H1 (cell line): ENCODE measurements at places on chromosomes 2 and 18.

GRCh38 chr18:46728219-46728930, 28.5 kb downstream of the ST8SIA5 start:
- no peaks in the 10 kb centered on the region for H3K4me1 ChIP-seq
- H3K27ac ChIP-seq = no peak overlapping the region
- H3K27me3 ChIP-seq = no peaks in the 10 kb centered on the region
- no peak for DNase-seq
- H3K36me3 ChIP-seq = no peaks in the 10 kb centered on the region

GRCh38 chr2:118265873-118266455, 177.7 kb downstream of the INSIG2 start:
- no peaks in the 10 kb centered on the region for H3K36me3 ChIP-seq
- H3K4me1 ChIP-seq = no peaks in the 10 kb centered on the region
- no peak for DNase-seq

GRCh38 chr2:185466915-185467314, 271.7 kb upstream of the FSIP2 start:
- no peak overlapping the region for H3K27ac ChIP-seq
- no peaks in the 10 kb centered on the region for H3K4me1 ChIP-seq
- no peaks in the 10 kb centered on the region for H3K27me3 ChIP-seq
- no peak overlapping the region for H3K4me3 ChIP-seq
- no peaks in the 10 kb centered on the region for H3K36me3 ChIP-seq

DNA sequence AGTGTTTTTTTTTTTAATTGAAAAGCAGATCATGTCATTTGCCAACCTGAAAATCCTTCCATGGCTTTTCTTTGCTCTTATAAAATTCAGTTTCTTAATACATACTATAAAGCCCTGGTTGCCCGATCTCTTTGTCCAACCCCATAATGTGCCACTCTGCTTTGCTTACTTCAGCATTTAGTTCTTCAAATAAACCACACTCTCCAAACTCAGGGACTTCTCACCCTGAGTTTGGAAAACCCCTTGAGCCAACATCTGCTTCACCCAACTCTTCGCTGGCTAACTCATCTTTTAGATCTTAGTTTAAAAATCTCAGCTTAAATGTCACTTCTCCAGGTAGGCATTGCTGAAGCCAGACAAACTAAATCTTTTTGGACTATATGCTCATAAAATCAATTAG, 1.3 kb upstream of the STAT1 start:
- H3K27me3 ChIP-seq = peaks cover 13% of the 10 kb centered on the region; the same call in 1 of the 2 replicates
- H3K27ac ChIP-seq = no peak overlapping the region
- H3K4me1 ChIP-seq = peaks cover 6% of the 10 kb centered on the region; the same call in 1 of the 2 replicates
- no peak overlapping the region for H3K4me3 ChIP-seq

DNA sequence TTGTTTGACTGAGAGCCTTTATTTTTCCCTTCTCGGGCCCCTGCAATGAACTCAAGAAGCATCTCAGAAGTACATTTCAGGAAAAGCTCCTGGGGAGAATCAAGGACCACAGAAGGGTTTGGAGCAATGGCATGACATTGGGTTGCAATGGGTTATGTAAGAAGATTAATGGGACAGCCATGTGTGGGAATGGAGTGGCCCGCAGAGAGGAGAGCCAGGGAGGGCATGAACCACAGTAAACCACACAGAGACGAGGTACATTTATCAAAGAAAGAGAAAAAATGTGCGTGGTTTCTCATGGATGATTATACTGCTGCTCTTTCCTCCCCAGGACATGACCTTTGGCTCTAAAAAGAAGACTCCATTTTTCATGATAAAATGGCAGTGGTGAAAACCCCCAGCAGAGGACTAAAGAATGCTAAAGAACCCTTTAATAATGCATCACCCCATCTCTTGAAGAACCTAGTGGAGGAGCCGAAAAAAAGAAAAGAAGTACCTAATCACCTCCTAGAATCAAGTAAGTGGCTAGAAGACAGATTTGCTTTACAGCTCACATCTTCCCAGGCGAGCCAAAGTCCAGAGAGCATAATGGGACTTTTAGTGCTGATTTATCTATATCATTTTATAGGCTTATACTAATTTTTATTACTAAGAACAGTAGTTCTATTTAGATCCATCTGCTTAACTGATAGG, 1.7 kb downstream of the CFAP221 start:
- H3K4me3 ChIP-seq = no peak overlapping the region
- H3K4me1 ChIP-seq = no peaks in the 10 kb centered on the region
- H3K27ac ChIP-seq = no peak overlapping the region
- H3K27me3 ChIP-seq = no peaks in the 10 kb centered on the region
- H3K36me3 ChIP-seq = no peaks in the 10 kb centered on the region
- DNase-seq = no peak

DNA sequence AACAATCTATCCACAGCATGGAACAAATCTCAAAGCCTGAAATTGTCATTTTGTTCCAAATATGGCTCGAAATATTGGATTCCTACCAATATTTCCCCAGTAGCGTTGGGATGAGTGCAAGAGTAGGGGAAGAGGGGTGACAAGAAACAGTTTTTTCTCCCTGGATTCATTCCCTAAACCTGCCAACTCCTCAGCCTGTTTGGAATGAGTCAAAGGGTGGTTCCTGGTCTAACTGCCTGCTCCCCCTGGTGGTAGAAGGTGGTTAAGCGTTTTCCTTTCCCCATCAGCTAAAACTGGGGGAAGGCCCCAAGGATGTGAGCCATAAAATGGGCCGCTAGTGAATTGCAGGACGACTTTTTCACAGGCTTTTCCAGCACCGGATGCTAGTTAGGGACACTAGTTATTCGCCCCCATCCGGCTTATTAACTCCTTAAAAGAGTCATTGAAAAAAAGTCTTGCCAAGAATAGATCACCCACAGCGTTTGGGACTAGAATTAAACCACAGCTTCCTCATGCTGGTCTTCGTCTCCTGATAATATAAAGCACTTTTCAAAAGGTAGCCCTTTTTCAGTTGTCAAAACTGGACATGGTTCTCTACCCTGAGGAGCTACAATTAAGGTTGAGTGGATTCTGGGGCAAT, 72.5 kb downstream of the DHRS9 start:
- H3K4me3 ChIP-seq = no peak overlapping the region
- H3K27ac ChIP-seq = no peak overlapping the region
- H3K4me1 ChIP-seq = peaks cover 10% of the 10 kb centered on the region
- H3K27me3 ChIP-seq = no peaks in the 10 kb centered on the region
- DNase-seq = peak; percentile 90
- H3K36me3 ChIP-seq = no peaks in the 10 kb centered on the region

- H3K36me3 ChIP-seq = no peaks in the 10 kb centered on the region
- no peak overlapping the region for H3K4me3 ChIP-seq
- DNase-seq = no peak
Measured at GRCh38 chr2:144505245-144505831, 14.6 kb downstream of the ZEB2 start.

DNA sequence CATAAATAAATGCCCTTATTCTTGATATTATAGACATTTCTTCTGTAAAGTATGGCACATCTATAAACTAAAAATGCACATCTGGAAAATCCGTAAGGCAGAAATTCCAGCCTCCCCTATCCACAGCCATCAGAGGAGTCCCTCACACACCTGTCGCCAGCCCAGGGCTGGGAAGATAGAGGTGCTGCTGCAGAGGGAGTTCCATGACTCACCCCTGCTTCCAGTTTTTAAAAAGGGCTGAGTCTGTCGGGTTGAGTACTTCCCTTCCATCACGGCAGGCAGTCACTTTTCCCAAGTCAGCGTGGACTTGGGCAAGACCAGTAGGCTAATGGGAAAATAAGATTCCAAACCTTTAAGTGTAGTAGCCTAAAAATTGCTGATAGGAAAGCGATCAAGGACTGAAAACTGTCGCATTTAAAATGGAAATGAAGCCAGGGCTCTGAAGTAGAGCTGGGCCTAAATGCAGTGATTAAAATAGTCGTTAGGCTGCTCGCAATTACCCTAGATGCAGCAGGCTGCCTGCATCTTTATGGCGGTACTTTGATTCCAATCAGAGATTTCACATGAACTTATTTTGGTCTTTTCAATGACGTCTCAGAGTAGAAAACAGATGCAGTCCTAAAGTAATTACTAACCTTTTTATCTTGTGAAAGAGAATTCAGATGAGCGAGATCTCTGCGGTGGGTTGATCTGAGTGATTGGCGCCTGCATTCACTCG, 280.5 kb downstream of the AGAP1 start:
- no peaks in the 10 kb centered on the region for H3K4me1 ChIP-seq
- H3K27me3 ChIP-seq = no peaks in the 10 kb centered on the region
- no peaks in the 10 kb centered on the region for H3K36me3 ChIP-seq
- no peak for DNase-seq
- H3K4me3 ChIP-seq = no peak overlapping the region
- no peak overlapping the region for H3K27ac ChIP-seq

DNA sequence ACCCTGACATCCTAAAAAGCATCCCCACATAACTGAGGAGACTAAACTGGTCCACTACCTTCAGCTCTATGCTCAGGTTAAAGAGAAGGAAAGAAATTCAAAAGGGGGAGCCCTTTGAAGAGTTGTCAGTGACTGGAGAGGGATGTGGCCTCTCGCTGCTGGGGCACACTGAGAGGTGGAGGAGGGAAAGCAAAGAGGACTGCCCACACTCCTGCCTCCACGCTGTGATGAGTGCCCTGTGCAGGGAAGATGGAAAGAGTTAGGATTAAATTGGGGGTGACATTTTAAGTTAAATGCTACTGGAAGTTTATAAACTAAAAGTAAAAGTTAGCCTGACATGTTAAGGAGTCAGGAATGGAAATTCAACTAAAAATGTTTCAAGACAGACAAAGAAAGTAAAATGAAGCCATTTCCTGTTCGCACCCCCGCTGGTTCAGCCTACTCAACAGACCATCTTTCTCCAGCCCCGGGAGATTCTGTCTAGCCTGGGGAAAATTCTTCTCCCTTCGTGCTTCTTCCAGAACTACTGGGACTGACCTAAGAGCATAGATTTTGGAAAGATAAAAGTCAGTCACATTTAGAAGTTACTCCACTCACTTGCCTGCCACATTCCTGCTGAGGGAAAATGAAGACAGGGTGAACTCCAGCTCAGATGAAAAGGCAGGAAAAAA, 17.8 kb upstream of the INO80C start:
- peaks cover 5% of the 10 kb centered on the region; the same call in 1 of the 2 replicates for H3K4me1 ChIP-seq
- no peak overlapping the region for H3K4me3 ChIP-seq
- no peaks in the 10 kb centered on the region for H3K27me3 ChIP-seq
- no peak overlapping the region for H3K27ac ChIP-seq
